Activated T-cell treated with anti-CD3 and anti-CD28 coated beads for 4 hours (primary cell): ENCODE measurements at places on chromosomes 12 and 14.

GRCh38 chr14:103574104-103574503, 11.3 kb downstream of the COA8 start:
- DNase-seq, result no peak

GRCh38 chr12:56723889-56724700, 1.0 kb downstream of the NACA start:
- DNase-seq, result no peak

GRCh38 chr14:39768589-39768988, 336.4 kb upstream of the FBXO33 start:
- no peak for DNase-seq

GRCh38 chr12:25716842-25717241, 163.8 kb upstream of the LMNTD1 start:
- DNase-seq, result no peak

DNA sequence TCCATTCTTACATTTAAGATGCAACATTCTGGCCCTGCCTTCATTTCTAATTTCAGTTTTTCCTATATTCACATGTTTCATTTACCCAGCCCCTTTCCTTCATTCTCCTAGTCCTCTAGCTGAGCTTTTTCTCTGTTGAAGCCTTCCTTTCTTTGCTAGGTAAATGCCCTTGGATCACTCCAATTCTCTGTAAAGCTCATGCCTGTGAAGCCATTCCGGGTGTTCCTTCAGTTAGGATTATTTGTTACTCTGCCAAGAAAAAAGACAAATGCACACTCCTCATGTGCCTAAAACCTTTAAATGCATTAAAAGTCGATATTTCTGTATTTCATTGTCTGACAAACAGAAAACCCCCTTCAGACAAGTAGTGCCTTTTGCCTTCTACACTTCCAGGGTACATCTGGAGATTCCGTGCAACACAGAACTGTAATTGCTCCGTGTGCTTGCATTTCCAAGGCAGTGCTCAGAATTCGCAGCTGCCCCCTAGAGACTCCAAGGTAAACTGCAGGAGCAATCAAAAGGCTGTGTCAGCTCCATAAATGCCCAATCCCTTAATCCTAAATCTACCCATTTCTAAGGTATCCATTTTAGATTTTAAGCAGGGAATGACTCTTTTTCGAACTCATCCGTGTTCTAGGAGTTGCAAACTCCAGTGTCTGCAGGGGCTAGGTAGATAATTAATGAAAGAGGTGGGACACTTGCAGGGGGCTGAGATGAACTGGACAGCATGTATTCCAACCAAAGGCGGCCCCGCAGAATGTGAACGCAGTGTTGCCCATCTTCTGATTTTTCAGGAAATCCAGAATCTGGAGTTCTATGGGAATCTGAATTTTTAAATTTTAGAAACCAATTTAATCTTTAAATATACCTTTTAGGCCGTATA, 320.2 kb downstream of the GRIN2B start:
- no peak for DNase-seq

- no peak for DNase-seq
These were observed 156.6 kb downstream of the DAD1 start for GRCh38 chr14:22432348-22432976.

DNA sequence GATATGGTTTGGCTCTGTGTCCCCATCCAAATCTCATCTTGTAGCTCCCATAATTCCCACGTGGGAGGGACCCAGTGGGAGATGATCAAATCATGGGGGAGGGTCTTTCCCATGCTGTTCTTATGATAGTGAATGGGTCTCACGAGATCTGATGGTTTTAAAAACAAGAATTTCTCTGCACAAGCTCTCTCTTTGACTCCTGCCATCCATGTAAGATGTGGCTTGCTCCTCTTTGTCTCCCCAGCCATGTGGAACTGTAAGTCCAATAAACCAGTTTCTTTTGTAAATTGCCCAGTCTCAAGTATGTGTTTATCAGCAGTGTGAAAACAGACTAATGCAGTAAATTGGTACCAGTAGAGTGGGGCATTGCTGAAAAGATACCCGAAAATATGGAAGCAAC, 146.2 kb downstream of the DPF3 start:
- no peak for DNase-seq

GRCh38 chr12:130266751-130267150, 70.9 kb upstream of the PIWIL1 start:
- DNase-seq, result no peak

- peak; percentile 11 for DNase-seq
These were observed 89.5 kb upstream of the BCL2L14 start for GRCh38 chr12:11981121-11981733.

- DNase-seq, result no peak
These were observed 104.0 kb upstream of the SSTR1 start for GRCh38 chr14:38103542-38104225.

- DNase-seq, result no peak
These were observed 26.1 kb upstream of the ACTR6 start for GRCh38 chr12:100174495-100174894.
